ENCODE measurements at places on chromosomes 3 and 15.

DNA sequence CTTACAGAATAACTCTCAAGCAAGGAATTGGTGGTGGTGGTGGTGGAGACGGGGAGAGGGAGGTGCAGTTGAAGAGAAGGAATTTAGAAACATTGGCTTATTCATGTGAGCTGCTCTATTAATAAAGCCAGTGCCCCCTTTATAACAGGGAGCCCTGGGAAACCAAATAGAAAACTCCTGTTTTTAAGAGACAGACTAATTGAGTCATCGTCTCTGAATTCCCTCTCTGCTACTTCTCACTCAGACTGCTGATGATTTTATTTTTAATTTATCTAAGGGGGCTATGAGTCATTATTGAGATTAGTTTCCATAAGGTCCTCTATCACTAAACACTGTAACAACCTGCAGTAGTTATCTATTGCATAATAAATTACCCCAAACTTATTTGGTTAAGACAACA, 145.9 kb upstream of the GALNT15 start:
- no peak for DNase-seq

DNA sequence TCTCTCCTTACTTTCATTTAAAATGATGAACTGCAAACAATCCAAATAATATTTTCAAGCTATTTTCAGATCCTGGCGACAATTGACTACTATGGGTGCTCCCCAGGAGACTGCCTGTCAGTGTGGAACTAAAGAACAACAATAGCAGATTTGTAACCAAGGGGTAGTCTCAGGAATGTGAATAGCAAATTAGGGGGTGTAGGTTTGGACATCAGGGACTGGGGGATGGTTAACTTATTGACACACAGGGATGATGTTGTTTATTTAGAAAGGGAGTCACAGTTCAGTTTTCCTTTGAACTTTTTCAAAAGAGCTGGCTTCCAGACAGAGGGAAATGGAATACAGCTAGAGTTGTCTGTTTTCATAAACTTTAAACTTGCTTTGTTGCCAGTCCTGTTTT, 229.8 kb downstream of the LRTM1 start:
- no peak for DNase-seq

DNA sequence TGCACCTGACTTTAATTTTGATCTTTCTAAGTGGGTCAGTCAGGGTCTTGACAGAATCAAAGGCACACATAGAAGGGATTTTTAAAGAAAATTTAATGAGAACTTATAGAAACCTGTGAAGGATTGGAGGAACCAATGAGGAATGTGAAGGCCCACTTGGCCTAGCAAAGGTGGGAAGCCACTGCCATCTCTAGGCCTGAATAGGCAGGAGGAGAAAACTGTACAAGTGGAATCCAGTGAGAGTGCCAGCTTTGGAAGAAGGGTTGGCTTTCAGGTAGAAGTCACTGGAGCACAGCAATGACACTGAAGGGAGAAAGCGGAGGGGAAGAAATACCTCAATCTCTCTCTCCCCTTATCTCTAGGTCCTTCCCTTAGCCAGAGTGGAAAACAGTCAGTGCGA, 380.7 kb upstream of the KCNMB2 start:
- no peak for DNase-seq

DNA sequence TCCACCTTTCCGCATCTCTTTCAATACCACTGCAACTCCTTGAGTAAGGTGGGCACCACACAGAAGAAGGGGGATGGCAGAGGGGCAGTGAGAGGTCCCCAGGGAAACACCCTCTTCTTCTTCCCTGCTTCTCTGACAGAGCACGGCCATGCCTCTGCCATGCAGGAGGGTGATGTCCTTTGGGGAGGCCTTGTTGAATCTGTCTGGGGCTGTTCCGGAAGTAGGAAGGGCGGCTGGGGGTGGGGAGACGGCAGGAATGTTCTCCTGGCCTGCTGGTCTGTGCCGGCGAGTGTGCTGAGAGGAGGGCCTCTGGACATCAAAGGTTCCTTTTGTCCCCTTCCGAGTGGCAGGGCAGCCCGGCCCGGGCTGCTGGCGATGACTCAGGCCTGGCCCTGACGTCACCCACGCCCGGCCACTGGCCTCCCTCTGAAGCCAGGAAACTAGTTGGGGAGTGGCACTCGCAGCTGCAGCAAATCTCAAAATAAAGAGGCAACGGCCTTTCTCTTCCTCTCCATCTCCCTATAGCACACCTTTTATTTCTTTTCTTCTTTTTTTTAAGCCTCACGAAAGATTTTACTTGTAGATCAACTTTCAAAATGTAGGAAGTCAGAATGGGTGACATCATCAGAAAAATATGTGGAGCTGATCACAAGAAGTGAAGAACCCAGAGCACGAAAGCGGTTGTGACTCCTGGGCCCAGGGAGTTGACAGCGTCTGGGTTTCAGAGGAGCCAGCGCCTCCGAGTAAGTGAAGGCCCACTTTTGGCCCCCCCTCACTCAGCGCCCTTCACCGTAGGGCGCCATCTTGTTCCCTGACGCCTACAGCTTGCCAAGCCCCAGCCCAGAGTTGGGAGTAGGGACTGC, at the start of gene ZBTB38:
ZBTB38 (plus strand) TSS at position 443 of the 863 bp plus-strand sequence. CDS start 73,885 bp downstream, outside the sequence.
- no peak for DNase-seq

DNA sequence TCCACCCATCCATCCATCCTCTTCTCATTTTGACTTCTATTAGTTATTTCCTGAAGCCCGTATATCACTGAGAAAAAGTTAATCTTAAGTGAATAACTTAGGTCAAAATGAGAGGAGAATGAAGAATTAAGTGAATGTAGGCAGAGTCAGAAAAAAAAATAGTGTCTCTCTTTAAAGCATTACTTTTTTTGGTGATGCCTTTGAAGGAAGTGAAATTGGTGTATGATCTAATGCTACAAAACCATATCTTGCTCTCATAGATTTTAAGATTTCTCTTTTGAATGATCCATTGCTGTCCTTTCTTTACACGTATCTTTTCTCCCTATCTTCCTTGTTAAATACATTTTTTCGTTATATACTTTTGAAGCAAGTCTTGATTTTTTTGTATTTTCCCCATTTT, 23.4 kb downstream of the FNDC3B start:
- DNase-seq = no peak

- no peak for DNase-seq
Observed at GRCh38 chr15:64926661-64927060, 15.0 kb downstream of the ANKDD1A start.

GRCh38 chr15:28252831-28253230, 69.1 kb downstream of the HERC2 start:
- DNase-seq = no peak

GRCh38 chr15:101466188-101466587, 23.3 kb downstream of the PCSK6 start:
- DNase-seq = no peak

- no peak for DNase-seq
Observed at GRCh38 chr3:190097617-190098016, 23.1 kb downstream of the P3H2 start.

DNA sequence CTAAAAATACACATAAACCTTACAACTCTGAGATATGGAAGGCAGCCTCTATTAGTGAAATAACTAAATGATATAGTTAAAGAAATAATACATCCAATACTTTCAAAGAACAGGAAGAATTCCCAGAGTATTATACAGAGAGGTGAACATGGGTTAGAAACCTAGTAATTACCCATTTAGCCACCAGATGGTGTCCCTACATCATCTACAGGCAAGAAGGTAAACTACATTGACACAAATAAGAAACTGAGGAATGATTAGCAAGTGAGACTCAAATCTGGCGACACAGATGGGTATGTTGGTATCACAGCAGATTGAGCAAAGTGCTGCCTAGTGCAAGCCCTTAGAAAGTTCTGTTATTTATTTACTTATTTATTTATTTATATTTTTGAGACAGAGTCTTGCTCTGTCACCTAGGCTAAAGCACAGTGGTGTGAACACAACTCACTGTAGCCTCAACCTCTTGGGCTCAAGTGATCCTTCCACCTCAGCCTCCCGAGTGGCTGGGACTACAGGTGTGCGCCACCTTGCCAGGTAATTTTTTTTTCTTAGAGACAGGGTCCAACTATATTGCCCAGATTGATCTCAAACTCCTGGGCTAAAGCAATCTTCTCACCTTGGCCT, 28.2 kb downstream of the NEK4 start:
- peak; percentile 50 for DNase-seq

DNA sequence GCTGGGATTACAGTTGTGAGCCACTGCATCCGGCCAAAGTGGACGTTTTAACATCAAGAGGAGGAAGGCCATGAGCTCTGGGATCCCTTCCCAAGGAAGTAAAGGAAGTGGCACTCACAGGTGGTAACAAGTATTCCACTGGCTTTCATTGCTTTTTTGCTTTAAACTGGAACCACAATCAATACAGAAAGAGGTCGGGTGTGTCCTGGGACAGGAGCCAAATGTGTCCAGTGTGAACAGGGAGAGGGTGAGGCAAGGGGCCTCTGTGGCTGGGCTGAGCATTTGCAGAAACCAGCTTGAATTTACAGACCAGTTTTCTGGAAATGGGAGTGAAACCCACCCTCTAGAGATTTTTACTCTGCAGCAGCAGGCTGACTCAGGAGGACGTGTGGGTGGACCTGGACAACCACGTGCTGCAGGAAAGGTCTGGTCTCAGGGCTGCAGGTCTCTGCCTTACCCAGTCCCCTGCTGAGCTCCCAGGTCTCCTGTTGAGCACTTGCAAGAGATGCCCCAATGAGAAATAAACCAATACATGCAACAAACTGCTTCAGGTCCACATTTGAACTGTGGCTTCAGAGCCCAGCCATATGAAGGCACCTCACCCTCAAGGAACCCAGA, 42.8 kb upstream of the TMEM115 start:
- DNase-seq = no peak

GRCh38 chr3:52121813-52122212, 32.4 kb downstream of the POC1A start:
- no peak for DNase-seq

DNA sequence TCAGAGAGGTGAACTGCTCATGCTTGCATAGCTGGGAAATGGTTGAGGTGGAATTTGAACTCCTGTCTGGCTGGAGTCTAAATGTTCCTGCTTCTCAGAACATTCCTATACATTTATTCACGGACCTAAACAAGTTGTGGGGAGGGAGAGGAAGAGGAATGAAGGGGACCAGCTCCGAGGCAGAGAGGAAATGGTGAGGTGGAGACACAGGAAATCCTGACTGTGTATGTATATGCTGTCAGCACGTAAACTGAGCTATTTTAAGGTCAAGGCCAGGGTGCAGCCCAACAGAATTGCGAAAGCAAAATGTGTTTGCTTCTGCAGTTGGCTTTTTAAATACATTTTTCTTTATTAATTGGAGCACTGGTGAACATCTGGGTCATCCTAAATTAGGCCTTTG, 74.1 kb upstream of the POMGNT2 start:
- peak; percentile 68 for DNase-seq

- no peak for DNase-seq
Observed at GRCh38 chr3:97297032-97297431, 467.5 kb upstream of the ARL6 start.

GRCh38 chr3:189516039-189516438, 115.2 kb upstream of the TP63 start:
- no peak for DNase-seq

DNA sequence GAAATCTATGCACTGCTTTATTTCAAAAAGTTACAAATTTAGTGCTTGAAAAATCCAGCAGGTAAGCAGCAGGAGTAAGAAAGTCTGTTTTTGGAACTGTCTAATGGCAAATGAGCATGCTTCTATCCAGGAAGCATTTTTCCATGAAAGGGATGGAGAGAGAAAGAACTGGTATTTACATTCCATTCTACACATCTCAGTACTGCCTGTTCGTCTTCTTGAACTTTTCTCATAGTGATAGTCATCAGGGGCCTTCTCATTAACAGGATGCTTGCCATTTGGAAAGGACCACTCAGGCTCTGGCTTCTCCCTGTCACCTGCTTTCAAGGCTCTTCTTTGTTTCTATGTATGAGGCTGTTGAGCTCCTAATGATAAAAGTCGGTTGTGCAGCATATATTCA, 267.3 kb upstream of the IL12A start:
- no peak for DNase-seq

DNA sequence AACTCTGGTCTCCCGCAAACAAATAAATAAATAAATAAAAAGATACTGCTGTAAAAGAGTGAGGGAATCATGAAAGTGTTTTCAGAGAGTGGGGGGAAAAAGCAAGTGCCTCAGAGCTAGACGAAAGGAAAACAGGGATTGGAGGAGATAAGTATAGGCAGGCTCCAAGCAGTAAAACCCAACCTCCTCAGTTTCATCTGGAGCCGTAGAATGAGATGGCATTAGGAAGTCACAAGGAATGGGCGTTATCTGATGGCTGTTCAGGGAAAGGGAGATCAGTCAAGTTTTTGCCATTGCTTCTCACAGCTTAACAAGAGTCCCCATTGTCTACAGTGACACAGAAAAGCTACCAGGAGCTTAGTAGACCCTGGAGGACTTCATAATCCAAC, 451.5 kb upstream of the PPP2R3A start:
- DNase-seq = no peak

GRCh38 chr15:68517285-68517761, 61.5 kb upstream of the CORO2B start:
- no peak for DNase-seq

DNA sequence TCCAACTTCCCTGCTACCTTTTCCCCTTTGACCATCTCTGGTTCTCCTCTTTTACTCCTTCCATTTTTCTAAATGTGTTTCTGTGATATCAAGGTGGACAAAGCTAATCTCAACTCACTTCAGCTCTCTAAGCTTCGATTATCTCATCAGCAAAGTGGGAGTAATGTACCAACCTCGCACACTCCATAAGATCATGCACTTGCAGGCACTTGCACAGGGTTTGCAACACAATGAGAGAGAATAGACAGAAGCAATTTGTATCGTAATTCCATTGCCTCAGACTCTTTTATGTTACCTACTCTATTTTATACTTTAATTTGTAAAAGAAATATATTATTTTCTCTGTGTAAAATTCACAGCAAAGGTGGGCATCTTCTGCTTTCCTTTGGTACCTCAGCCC, 7.0 kb upstream of the POLQ start:
- DNase-seq = no peak

DNA sequence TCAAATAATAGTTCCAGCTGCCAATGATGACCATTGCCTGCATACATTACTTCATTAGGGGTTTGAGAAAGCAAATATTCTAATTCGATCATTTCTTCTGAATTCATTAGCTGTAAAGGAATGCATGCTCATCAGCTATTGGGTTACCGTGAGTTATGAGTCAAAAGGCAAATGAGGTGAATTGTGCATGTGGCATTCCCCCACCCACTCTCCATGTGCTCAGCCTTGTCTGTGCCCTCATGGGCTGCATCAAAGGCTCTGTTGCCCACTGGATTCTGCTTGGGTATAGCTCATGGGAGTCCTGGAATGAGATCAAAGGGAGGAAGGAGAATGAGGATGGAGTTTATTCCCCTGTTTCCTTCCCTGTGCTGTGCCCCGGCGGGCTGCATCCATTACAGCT, 99.3 kb upstream of the CHRNA7 start:
- no peak for DNase-seq

GRCh38 chr3:73499787-73500186, 125.0 kb downstream of the PDZRN3 start:
- no peak for DNase-seq

- DNase-seq = no peak
Observed at GRCh38 chr3:168066882-168067281, 28.8 kb downstream of the GOLIM4 start.

DNA sequence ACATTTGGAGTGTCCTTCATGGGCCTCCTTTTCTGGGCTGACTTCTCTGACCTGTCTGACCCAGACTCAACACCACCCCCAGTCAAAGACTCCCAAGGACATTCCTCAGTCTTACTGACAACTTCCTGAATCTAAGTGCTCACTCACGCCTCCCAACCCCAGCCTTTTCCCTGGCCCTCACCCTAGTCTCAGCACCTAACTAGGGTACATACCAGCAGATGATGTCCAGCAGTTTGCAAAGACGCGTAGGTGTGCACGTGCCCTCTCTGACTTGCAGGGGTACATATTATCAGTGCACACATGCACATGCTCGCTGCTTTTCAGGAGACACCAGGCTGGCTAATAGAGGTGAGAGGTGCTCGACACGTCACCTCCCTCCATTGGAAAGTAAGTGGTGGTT, 38.7 kb upstream of the SLCO2A1 start:
- DNase-seq = no peak
